ENCODE measurements at places on chromosomes 4 and X. TPM values are rescaled to one million over a fixed set of nuclear protein-coding genes. Genes with fewer than 3 reads are reported as not detected.

ZAR1 gene
- 0.10 TPM for total RNA-seq

DMP1 gene
- total RNA-seq: 0.03 TPM

PLP1 gene
- total RNA-seq: not detected

RNF175 gene
- total RNA-seq: not detected

TMPRSS11A gene
- total RNA-seq: not detected

DNAAF6 gene
- not detected for total RNA-seq

FAM53A gene
- 0.67 TPM for total RNA-seq

ZNF41 gene
- total RNA-seq: 4.4 TPM

F8A3 gene
- 0.65 TPM for total RNA-seq

PCDH11X gene
- total RNA-seq: not detected

STK32B gene
- 22.9 TPM for total RNA-seq

CXorf65 gene
- not detected for total RNA-seq

VGLL1 gene
- not detected for total RNA-seq

UNC5C gene
- not detected for total RNA-seq

GRPR gene
- 0.05 TPM for total RNA-seq

TEX13B gene
- total RNA-seq: not detected

TMEM144 gene
- 4.6 TPM for total RNA-seq

PAGE2 gene
- total RNA-seq: not detected

NDP gene
- not detected for total RNA-seq

BEX5 gene
- not detected for total RNA-seq

KLHL4 gene
- total RNA-seq: 3.5 TPM

REELD1 gene
- not detected for total RNA-seq

FGD1 gene
- 7.7 TPM for total RNA-seq

PLAC8 gene
- total RNA-seq: 1.3 TPM

ERAS gene
- total RNA-seq: not detected

CFAP47 gene
- total RNA-seq: 0.02 TPM

ADH1C gene
- total RNA-seq: not detected

CT83 gene
- not detected for total RNA-seq

CFP gene
- total RNA-seq: 0.55 TPM

SH3D19 gene
- 28.1 TPM for total RNA-seq

PRSS12 gene
- 0.41 TPM for total RNA-seq

CLIC2 gene
- 0.23 TPM for total RNA-seq

CCKAR gene
- total RNA-seq: not detected

SPARCL1 gene
- total RNA-seq: not detected

TMPRSS11D gene
- not detected for total RNA-seq

NLGN3 gene
- 0.94 TPM for total RNA-seq

EPGN gene
- not detected for total RNA-seq

TGIF2LX gene
- total RNA-seq: not detected

ATOH1 gene
- total RNA-seq: not detected

GPAT3 gene
- total RNA-seq: 46.2 TPM

ZDHHC15 gene
- total RNA-seq: not detected

BMP3 gene
- total RNA-seq: not detected

C1QTNF7 gene
- not detected for total RNA-seq

SSX4B gene
- total RNA-seq: not detected

DUSP9 gene
- total RNA-seq: 1.6 TPM
